ENCODE measurements at places on chromosomes 2 and 18. TPM values are rescaled to one million over a fixed set of nuclear protein-coding genes. Genes with fewer than 3 reads are reported as not detected.

CHRNG gene
- not detected for total RNA-seq

CDH20 gene
- total RNA-seq, result not detected

SLC5A7 gene
- total RNA-seq, result not detected

CDH7 gene
- under 0.01 TPM for total RNA-seq

KCNG2 gene
- total RNA-seq, result not detected

DNAJC27 gene
- total RNA-seq, result 3.3 TPM

WDPCP gene
- 7.3 TPM for total RNA-seq

DSC2 gene
- total RNA-seq, result under 0.01 TPM

FEZ2 gene
- total RNA-seq, result 109 TPM

OSBPL6 gene
- total RNA-seq, result 0.97 TPM

C2orf78 gene
- total RNA-seq, result not detected

NCKAP5 gene
- 2.9 TPM for total RNA-seq

GKN1 gene
- total RNA-seq, result not detected

ERMN gene
- not detected for total RNA-seq

ANKRD30BL gene
- total RNA-seq, result not detected

MAPRE3 gene
- 0.65 TPM for total RNA-seq

SH2D6 gene
- total RNA-seq, result 0.32 TPM

NYAP2 gene
- not detected for total RNA-seq

METAP1D gene
- 3.9 TPM for total RNA-seq

ACADL gene
- not detected for total RNA-seq
